ENCODE measurements at places on chromosomes 2 and 18.

DNA sequence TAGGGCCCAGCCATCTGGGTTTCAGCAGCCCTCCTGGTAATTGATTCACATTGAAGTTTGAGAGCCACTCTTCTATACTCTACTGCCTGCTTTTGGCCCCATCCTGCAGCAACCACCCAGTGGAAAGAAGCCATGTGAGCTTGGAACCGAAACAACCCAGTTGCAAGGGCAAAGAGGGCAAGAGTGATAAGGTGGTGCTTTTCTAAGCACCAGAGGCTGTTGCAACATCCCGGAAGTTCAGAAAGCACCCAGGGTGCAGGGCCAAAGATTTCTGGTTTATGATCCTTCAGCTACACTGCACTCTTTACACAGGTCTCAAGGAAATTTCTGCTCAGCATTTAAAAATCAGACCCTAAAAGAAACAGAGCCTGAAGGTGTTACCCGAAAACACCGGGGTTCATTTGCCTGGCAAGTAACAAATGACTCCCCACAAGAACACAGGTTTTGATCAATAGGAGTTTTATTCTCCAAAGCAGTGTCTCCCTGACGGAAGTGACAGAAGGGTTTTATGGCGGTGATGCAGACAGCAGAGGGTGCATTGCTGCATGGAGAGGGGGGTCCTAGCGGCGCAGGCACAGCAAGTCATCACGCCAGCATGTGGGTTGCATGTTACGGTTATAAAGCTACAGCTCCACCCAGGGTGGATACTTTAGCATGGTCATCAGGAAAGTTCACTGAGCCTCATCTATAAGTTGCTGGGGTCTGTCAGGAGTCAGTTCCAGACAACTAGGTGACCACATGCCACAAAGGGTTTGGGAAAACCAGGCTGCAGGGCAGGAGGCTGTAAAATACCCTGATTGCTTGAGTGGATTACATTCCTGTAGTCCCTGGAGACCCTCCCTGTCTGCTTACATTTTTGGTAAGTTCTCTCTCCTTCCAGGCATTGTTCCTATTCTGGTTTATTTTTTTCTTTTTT lies 28.8 kb upstream of the TMEM37 start:
- DNase-seq: no peak

DNA sequence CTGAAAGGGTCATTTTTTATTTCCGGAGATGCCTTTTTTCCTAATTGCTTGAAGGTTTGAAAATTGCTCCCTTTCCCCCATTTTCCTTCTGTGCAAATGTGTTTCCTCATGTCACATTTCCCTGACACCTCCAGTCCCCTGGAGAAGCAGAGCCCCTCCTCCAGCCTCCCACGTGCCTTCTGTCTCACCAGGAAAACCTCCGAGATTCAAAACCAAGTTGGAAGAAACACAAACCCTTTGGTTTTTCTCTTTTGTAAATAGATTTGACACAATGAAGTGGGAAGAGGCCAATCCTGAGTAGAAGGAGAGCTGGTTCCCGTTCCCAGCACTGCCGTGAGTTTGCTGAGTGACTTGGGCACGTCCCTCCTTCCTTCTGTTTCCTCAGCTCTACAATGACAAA lies 125.4 kb upstream of the MYCN start:
- DNase-seq: no peak

GRCh38 chr18:51108330-51108729 lies 78.3 kb downstream of the SMAD4 start:
- no peak for DNase-seq

DNA sequence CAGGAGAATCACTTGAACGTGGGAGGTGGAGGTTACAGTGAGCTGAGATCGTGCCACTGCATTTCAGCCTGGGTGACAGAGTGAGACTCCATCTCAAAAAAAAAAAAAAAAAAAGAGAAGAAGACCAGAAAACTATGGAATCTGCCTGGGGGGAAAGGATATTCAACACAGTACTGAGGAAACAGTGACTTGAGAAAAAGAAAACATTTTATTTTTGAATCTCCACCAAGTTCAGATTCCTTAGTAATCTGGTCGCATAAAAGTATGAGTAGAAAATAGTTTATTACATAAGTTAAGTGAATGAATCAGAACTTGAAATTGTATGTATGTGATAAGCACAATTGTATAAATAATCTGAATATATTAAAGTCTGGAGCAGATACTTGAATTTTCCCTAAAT lies 13.0 kb upstream of the HAT1 start:
- no peak for DNase-seq

GRCh38 chr2:73925853-73926492 lies 707 bp upstream of the DGUOK start:
- DNase-seq: no peak

- no peak for DNase-seq
These were observed 1648.9 kb upstream of the TMEFF2 start for GRCh38 chr2:193843675-193844074.

DNA sequence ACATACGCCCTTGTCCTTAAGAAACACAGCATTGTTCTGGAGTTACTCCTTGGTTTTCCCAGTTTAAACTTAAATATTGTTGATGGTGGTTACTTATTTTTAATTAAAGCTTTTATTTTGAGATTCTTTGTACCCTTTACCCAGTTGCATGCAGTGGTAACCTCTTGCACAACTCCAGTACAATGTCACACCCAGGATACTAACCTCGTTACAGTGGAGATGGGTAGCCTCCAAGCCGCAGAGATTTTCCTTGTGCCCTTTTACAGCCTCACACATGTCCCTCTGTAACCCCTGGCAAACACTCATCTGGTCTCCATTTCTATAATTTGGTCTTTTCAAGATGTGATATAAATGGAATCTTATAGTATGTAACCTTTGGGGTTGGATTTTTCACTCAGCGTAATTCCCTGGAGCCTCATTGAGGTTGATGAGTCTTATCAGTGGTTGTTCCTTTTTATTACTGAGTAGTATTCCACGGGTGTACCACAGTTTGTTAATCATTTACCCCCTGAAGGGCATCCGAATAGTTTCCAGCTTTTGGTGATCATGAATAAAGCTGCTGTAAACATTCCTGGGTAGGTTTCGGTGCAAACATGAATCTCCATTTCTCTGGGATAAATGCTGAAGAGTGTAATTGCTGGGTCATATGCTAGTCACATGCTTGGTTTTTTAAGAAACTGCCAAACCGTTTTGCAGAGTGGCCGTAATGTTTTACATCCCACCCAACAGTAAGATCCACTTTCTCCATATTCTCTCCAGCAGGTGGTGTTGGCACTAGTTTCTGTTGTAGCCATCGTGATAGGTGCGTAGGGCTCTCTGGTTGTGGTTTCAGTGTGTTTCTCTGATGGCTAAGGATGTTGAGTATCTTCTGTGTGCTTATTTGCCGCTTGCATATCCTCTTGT lies 68.6 kb downstream of the DGKD start:
- no peak for DNase-seq
